ENCODE measurements at places on chromosomes 1 and 21.
A peak's percentile ranks its signal among the peaks of the same experiment; 100 is the strongest.

GRCh38 chr1:203672346-203672745 lies 45.7 kb downstream of the ATP2B4 start:
- no peak for DNase-seq

DNA sequence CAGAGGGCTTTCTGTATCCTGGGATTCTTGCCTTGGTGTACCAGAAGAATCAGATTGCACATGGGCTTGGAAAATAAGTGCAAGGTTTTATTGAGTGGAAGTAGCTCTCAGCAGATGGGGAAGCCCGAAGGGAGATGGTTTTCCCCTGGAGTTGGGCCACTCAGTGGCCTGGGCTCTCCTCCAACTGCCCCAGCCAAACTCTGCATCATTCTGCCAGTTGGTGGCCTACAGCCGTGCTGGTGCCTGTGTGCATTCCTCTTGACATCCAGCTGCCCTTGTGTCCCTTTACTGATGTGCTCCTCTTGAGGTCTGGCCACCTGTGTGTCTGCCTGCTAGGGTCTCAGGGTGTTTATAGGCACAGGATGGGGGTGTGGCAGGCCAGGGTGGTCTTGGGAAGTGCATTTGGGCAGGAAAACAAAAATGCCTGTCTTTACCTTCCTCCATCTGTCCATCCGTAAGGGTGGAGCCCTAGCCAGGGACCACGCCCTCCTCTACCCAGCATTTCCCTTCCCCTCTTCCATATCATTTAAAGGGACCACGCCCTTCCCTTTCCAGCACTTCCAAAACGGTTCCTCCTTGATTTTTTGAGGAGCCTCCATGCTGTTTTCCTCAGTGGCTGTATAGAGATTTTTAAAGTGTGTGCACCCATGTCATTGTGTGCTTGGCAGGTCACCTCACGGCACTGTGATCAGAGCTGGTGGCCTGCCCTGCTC lies 18.9 kb downstream of the SNAP47 start:
- no peak for DNase-seq

- no peak for DNase-seq
These were observed 151.7 kb downstream of the LYPLAL1 start for GRCh38 chr1:219325368-219325742.

DNA sequence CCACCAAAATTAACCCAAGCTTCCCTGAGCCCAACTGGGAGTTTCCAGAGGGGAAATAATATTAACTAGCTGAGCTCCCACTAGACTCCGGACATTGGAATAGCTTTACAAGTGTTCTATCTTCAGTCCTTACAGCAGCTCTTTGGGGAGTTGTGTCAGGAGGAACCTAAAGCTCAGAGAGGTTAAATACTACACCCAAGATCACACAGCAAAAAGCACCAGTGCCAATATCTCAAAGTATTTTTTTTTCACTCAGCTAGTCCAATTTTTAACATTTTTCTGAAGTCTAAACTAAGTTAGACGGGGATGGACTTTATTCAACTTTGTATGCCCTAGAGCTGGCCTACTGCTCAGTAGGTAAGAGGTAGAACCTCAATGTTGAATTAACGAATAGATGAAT lies 82.5 kb downstream of the ATP1A1 start:
- no peak for DNase-seq

DNA sequence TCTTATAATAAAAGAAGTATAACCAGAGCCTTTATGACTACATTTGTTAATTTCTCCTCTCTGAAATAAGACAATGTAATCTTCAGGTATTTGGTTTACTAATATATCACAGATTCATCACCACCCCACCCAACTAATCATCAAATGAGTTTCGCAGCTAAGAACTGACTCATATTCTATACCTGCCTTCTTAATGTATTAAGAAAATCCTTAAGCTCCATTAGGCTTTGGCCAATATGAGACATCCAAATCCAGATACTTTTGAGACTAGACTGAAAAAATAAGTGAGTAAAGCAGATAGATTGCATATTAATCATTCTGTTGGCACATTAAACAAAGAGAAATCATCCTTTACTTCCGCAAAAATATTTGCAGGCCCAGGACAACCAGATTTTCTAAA lies 18.7 kb upstream of the FMO2 start:
- DNase-seq: peak; percentile 86

- DNase-seq: no peak
These were observed 424.7 kb upstream of the ADGRL2 start for GRCh38 chr1:81375884-81376548.

- no peak for DNase-seq
These were observed 30.5 kb downstream of the ZCCHC17 start for GRCh38 chr1:31327381-31327780.

DNA sequence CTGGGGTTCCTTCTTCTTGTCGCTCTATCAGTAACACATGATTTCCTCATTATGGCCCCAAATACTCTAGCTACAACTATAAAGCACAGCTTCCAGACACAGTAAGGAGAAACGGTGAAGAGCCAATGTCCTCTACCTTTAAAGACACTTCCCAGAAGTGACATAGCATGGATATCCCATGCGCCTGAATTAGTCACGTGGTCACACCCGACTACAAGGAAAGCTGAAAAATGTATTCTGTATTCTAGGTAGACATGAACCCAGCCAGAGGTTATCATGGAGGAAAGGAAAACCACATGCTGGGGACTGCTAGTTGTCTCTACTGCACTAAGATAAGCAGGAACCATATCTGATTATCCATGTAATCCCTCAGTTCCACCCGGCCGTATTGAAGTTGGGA lies 244.3 kb downstream of the LMX1A start:
- no peak for DNase-seq

DNA sequence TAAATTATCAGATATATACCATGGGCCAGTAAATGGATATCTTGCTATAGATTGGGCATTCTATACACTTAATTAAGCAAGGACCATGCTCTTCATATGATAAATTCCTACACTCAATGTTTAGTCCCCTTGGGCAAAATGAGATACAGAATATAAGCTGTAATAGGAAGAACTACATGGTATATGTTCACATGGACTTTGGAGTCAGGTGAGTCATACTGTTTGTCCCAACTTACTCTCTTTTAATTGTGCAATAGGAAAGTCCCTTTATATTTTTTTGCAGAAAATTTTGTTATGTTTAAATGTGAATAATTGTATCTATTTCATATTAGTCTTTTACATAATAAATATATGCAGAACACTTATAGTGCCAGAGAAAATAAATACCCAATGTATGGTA lies 820.2 kb upstream of the ADAMTS5 start:
- no peak for DNase-seq

DNA sequence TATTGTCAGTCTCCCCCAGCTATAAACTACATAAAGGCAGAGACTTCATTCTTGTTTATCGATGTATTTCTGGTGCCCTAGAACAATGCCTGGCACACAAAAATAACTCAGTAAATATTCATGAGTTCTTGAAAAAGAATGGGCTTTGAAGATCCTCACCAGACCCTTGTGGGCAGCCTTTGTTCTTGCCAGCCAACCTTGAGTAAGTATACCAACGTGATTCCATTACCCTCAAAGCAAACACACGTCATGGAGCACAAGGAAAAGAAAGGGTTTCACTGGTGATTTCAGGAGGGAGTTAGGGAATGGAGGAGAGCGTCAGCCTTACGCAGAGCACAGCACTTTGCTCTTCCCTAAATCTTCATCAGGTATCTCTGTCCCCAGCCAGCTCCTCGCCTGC lies 29.4 kb downstream of the NMNAT2 start:
- DNase-seq: no peak

DNA sequence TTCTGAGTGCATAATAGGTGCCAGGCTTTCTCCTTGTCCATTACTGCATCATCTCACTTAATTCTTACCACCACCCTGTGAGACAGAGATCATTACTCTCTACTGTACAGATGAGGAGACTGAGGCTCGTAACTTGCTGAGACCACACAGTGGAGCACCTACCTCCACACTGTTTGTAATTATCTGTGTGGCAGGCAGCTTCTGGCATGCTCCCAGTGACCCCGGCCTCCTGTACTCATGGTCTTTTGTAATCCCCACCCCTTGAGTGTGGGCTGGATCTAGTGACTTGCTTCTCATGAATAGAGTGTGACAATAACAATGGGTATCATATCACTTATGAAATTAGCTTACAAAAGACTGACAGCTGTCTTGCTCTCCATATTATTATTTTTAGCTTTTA lies 407.3 kb downstream of the MATN1 start:
- no peak for DNase-seq

DNA sequence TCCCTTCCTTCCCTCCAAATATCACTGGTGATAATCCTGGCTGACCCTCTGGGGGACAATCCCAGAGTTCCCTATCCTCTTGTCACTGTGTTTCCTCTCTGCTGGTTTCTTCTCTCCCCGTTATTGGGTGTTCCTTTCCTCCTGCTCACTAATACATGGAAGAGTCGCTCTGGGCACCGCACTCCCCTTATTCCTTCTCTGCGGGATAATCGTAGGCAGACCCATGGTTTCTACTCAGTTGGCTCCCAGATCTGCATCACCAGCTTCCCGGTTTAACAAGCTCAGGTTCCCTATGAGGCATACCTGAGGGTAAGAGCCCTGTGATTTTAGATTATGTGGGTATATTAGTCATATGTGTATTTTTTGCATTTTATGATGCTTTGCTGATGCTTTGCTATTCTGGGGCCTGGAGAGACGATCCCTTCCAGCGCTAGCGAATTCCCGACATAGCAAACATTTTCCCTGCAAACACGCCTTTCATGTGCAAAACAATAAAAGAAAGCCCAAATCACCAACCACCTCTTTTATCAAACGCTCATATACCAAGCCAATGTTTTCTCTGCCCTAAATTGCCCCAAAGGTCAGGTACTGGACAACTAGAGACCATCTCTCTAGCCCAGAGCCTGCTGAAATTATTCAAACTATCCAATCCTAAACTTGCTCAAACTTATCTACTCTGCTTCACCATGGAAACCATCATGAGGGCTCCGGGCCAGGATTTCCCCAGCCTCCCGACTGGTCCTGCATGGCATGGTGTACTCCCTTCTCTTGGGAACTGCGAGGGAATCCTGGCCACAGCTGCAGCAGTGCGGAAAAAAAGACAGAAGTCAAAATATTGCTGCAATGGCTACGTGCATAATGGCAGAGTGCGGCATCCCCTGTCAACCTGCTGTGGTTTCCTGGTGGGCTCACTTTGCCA lies 84.2 kb downstream of the PCP4 start:
- no peak for DNase-seq

Data from keratinocyte (primary cell).